ENCODE measurements at places on chromosomes 7 and 10.

- no peak overlapping the region for H3K4me3 ChIP-seq
- no peaks in the 10 kb centered on the region for H3K36me3 ChIP-seq
- H3K27me3 ChIP-seq: no peaks in the 10 kb centered on the region
- no peaks in the 10 kb centered on the region for H3K4me1 ChIP-seq
- H3K27ac ChIP-seq: no peak overlapping the region
Observed at GRCh38 chr10:112298581-112298980, 15.4 kb downstream of the TECTB start.

- H3K27ac ChIP-seq: no peak overlapping the region
- H3K27me3 ChIP-seq: no peaks in the 10 kb centered on the region
- no peak overlapping the region for H3K4me3 ChIP-seq
Observed at GRCh38 chr7:116258734-116259133, 48.4 kb downstream of the TES start.

DNA sequence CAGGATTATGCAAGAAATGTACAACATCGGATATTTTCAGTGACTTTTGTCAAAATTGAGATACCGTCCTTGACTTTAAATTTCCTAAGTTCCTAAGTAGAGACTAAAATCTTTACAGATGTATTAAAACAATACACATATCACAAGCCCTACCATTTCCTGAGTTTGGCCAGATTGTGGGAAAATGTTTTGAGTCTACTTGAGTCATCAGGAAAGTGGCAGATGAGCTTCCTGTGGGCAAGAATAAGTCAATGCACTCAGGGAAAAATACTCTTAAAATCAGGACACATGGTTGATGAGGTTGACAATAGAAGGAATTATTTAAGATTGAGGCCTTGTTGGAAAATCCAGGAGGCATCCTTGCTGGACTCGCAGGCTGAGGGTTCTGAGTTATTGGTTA is 162.5 kb downstream of the SNX10 start:
- H3K27ac ChIP-seq: no peak overlapping the region
- 0 out of 2 replicates have a peak, but pooled peaks cover 1% of the 10 kb centered on the region for H3K4me1 ChIP-seq
- DNase-seq: no peak
- H3K4me3 ChIP-seq: no peak overlapping the region

DNA sequence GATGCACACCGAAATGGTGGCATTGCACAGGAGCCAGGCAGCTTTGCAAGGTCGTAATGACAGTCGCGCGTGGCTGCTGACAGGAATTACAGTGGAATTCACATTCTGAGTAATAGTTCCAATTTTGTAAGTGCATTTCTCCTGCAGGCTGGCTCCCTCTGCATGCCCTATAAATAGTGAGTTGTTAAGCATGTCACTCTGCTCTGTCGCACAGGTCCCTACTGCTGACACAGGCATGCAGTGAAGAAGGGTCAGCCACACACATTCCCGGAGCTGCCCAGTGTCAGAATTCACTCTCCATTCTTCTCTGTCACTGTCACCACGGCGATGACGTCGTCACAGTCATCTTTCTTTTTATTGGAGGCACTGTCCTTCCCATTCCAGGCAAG is 49.2 kb upstream of the SHH start:
- H3K27me3 ChIP-seq: no peaks in the 10 kb centered on the region
- no peak overlapping the region for H3K27ac ChIP-seq
- no peak for DNase-seq
- no peaks in the 10 kb centered on the region for H3K4me1 ChIP-seq

- H3K4me1 ChIP-seq: no peaks in the 10 kb centered on the region
- H3K36me3 ChIP-seq: no peaks in the 10 kb centered on the region
- no peak for DNase-seq
- no peak overlapping the region for H3K27ac ChIP-seq
- H3K27me3 ChIP-seq: no peaks in the 10 kb centered on the region
Observed at GRCh38 chr7:122457969-122458368, 153.4 kb upstream of the FEZF1 start.

DNA sequence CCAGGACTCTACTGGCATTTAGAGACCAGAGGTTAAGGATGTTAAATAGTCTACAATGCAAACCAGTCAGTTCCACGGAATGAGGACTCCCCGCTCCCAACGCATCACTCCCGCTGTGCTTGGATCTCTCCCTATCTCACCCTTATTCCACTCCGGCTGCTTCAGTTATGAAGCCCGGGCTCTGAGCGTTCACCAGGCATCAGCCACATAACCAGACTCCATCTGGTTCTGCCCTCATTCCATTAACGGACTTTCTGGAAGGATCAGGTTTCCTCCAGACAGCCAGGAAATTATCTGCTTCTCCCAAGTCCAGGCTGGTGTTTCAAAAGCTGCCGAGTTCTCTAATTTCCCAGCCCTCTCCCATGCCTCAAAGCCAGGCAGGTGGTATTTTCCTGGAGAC is 499.3 kb downstream of the GLRX3 start:
- H3K4me1 ChIP-seq: no peaks in the 10 kb centered on the region
- no peak overlapping the region for H3K4me3 ChIP-seq
- H3K27ac ChIP-seq: no peak overlapping the region
- no peaks in the 10 kb centered on the region for H3K36me3 ChIP-seq
- no peak for DNase-seq

GRCh38 chr7:92244808-92245486 is 767 bp downstream of the KRIT1 start:
- H3K4me3 ChIP-seq: peak overlapping the region; percentile 89
- no peak overlapping the region for H3K27ac ChIP-seq
- no peaks in the 10 kb centered on the region for H3K27me3 ChIP-seq
- H3K36me3 ChIP-seq: no peaks in the 10 kb centered on the region
- no peak for DNase-seq
- H3K4me1 ChIP-seq: no peaks in the 10 kb centered on the region

DNA sequence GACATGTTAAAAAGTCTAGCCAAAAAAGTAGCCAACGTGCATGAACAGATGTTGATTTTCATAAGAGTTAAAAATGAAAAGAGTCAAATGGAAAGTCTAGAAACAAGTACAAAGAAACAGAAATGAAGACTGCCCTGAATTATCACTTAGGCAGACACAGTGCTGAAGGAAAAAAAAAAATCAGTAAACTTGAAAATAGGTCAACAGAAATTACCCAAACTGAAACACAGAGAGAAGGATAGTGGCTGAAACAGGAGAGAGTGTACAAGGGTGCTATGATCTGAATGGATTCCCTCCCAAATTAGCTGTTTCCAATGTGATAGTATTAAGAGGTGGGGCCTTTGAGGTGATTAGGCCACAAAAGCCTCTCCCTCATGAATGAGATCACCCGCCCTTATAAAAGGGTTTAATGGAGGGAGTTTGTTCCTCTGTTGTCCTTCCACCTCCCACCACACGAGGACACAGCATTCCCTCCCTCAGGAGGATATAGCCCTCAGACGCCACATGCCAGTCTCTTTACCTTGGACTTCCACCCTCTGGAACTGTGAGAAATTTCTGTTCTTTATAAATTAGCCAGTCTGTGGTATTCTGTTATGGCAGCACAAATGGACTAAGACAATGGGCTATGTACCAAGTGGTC is 249.7 kb downstream of the AHR start:
- H3K36me3 ChIP-seq: no peaks in the 10 kb centered on the region
- peak; percentile 25 for DNase-seq
- no peak overlapping the region for H3K4me3 ChIP-seq
- H3K27me3 ChIP-seq: no peaks in the 10 kb centered on the region
- no peak overlapping the region for H3K27ac ChIP-seq

- H3K36me3 ChIP-seq: no peaks in the 10 kb centered on the region
- no peak for DNase-seq
- no peaks in the 10 kb centered on the region for H3K4me1 ChIP-seq
- no peak overlapping the region for H3K4me3 ChIP-seq
- no peaks in the 10 kb centered on the region for H3K27me3 ChIP-seq
Observed at GRCh38 chr10:132702601-132703418, 83.1 kb downstream of the NKX6-2 start.

DNA sequence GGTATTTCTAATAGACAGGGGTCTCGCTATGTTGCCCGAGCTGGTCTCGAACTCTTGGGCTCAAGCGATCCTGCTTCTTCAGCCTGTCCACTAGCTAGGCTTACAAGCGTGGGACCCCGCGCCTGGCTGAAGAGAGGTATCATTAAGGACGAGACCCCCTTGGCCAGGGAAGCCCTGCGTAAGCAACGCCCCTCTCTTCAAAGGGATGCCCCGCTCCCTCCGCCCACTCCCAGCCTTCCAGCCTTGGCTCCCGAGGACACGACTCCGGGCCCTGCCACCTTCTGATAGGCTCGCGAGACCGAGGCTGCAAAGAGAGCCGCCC is 220 bp upstream of the ZKSCAN5 start:
- peak overlapping the region; percentile 71 for H3K4me3 ChIP-seq
- H3K27me3 ChIP-seq: no peaks in the 10 kb centered on the region
- no peaks in the 10 kb centered on the region for H3K36me3 ChIP-seq
- no peaks in the 10 kb centered on the region for H3K4me1 ChIP-seq

DNA sequence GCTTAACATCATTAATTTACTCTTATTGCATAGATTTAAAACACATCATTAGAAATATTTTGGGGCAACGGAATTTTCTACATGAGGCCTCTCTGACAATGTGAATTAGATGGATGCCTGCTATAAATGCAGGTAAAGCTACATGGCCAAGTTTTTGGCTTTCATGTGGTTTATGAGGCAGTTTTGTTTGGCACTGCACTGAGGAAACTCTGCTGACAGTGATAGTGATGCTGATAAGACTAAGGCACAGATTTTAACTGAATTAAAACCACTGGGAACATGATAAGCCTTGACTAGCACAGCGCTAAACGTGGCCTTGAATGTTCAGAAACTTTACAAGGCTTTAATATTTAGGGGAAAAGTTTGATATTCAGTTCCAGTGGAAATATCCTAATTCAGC is 114.3 kb upstream of the NOBOX start:
- no peak for DNase-seq
- no peak overlapping the region for H3K4me3 ChIP-seq
- no peaks in the 10 kb centered on the region for H3K4me1 ChIP-seq
- no peaks in the 10 kb centered on the region for H3K36me3 ChIP-seq

DNA sequence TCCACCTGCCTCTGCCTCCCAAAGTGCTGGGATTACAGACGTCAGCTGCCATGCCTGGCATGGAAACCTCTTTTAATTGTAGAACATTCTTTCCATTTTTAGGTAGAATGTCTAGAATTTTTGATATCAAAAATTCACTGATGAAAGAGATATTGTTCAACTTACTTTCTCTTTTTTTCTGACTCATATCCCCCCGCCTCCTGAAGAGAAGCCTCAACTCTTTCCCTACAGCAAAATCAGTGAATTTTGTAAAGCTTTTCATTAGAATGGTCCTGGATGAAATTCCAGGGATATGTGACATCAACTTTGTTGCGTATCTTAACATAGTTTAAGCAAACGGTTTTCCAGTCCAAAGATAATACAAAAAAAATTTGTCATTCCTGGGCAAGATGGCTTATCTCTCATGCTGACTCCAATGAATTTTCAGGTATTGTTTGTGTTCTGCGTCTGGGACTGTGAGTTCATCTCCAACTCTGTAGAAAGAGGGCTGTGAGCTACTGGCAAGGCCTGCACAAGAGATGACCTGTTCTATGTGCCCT is 256.8 kb downstream of the BMPER start:
- no peak overlapping the region for H3K4me3 ChIP-seq
- DNase-seq: no peak
- no peaks in the 10 kb centered on the region for H3K4me1 ChIP-seq

DNA sequence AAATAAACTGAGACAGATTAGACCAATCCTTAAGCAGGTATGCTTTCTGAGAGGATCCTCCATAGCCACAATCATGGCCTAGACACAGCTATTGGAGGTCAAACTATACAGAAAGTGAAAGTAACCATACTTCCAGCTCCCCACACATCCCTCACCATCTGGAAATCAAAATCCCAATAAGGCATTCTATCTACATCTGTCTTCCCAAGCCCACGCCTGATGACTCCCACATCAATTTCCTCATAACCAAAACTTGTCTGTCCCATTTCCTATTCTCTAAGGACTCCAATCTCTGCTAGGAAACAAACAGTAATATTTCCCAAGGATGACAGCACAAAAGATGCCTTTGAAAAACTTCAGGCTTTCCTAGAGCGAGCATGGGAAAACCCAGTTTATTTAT is 247.3 kb upstream of the HPS1 start:
- no peak overlapping the region for H3K27ac ChIP-seq
- DNase-seq: no peak
- H3K4me1 ChIP-seq: no peaks in the 10 kb centered on the region
- H3K4me3 ChIP-seq: no peak overlapping the region
- H3K36me3 ChIP-seq: no peaks in the 10 kb centered on the region

DNA sequence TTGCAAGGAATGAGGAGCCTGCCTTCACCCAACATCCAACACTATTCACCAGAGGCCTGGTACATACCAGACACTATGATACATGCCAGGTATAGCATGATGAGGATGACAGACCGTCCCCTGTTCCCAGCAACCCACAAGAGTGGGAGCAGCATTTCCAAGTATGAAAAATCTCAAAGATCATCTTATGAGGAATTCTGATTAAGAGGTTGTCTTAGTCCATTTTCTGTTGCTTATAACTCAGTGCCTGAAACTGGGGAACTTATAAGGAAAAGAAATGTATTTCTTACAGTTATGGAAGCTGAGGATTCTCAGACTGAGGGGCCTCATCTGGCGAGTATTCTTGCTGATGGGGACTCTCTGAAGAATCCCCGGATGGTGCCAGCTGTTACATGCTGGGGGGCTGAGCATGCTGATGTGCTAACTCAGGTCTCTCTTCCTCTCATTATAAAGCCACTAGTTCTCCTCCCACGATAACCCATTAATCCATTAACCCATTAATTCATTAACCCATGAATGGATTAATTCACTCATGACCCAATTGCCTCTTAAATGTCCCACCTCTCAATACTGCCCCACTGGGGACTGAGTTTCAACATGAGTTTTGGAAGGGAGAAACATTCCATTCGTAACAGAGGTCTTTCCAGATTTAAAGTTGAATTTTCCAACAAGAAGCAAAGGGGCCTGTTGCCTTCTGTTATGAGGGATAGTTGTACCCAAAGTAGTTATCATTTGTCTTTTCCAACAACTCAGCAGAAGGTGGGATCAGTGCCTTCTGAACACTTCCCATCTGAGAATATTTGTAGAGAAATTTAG is 173.9 kb downstream of the HERPUD2 start:
- DNase-seq: no peak
- no peaks in the 10 kb centered on the region for H3K27me3 ChIP-seq
- no peak overlapping the region for H3K4me3 ChIP-seq
- H3K4me1 ChIP-seq: no peaks in the 10 kb centered on the region
- no peaks in the 10 kb centered on the region for H3K36me3 ChIP-seq
